ENCODE measurements at places on chromosomes 5 and 9.

DNA sequence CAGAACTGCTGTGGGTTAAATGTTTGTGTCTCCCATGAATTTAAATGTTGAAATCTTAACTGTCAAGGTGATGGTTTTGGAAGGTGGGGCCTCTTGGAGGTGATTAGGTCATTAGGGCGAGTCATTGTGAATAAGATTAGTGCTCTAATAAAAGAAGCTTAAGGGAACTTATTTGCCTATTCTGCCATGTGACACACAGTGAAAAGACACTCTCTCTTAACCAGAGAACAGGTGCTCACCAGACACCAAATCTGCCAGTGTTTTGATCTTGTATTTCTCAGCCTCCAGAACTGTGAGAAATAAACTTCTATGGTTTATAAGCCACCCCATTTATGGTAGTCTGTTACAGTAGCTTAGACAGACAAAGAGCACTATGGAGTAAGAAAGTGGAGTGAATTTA is 117.9 kb upstream of the SV2C start:
- DNase-seq, result no peak

DNA sequence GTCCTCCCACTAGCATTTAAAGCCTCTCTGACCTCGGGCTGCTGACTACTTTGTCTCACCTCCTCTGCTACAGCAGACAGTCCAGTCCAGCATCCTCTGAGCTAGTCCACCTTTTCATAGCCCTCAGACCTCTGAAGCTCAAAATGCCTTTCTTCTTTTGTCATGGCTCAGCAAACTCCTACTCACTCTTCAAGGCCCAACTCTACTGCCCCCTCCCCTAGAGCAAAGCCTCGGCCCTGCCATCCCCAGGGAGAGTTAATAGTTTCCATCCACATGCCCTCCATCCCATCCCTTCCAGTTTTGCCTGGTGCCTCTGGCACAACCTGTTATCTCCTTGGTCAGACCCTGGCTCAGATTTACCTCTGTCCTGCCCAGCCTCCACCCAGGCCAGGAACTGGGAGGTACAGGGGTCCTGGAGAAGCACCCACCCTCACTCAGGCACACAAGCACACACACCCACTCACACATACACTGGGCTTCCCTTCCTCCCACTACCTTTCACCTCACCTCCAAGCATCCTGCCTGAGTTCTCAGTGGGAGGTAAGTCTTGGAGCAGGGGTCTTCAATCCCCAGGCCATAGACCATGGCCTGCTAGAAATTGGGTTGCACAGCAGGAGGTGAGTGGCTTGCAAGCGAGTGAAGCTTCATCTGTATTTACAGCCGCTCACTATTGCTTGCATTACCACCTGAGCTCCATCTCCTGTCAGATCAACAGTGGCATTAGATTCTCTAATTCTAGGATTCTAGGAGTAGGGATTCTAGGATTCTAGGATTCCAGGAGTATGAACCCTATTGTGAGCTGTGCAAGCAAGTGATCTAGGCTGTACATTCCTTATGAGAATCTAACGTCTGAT is 18.1 kb downstream of the PDLIM4 start:
- no peak for DNase-seq

- no peak for DNase-seq
Observed at GRCh38 chr5:58156361-58156760, 303.5 kb downstream of the PLK2 start.

GRCh38 chr5:179420476-179420875 is 75.2 kb upstream of the ADAMTS2 start:
- no peak for DNase-seq

- no peak for DNase-seq
Observed at GRCh38 chr9:109926421-109926869, 146.4 kb downstream of the PALM2AKAP2 start.

DNA sequence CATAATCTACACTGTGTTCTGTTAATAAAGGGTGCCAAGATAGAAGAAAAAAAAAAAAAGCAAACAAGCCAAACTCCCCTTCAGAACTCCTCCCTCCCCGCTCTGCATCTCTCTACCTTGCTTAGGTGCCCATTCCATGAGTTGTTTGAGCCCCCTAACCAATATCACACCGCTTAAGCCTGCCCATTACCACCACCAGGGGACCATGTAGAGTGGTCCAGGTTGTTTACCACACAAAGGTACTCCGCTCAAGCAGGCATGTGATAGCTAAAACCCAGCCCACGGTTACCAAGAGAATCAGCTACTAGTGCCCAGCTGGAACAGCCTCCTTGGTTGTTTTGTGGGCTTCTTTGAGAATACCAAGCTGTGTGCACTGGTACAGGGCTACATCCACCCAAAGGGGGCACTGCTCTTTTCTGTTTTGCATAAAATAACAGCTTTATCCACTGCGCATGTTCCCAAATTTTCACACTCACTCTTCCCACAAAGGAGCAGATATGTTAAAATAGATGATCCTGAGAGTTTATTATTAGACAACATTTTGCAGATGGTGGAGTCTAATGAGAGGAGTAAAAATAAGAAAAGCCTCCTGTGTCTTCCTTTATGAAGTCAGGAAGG is 304.1 kb downstream of the DEPDC1B start:
- no peak for DNase-seq

- DNase-seq, result no peak
Observed at GRCh38 chr9:69971643-69972449, 71.8 kb upstream of the MAMDC2 start.

- no peak for DNase-seq
Observed at GRCh38 chr5:154447089-154447725, 1.4 kb downstream of the SAP30L start.

GRCh38 chr5:33068786-33069185 is 357.7 kb downstream of the NPR3 start:
- DNase-seq, result no peak

DNA sequence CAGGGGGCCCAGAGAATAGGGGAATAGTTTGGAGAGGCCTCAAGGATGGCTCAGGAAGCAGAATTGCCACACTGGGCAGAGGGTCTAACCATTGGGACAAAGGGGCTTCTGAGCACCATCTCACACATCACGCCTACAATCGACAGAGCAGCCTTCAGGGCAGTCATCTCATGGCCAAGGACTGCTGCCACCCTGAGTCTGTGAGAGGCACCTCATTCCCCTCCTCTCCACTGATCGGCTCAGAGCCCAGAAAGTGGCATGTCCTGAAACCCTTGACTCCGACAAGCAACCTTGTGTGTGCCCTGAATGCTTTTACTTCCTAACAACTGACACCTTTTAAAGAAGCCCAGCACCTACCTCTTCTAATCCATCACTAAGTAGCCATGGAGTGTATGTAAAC is 128.9 kb upstream of the PTPN3 start:
- DNase-seq, result no peak

GRCh38 chr9:127779136-127779981 is 893 bp upstream of the SH2D3C start:
- DNase-seq, result no peak

DNA sequence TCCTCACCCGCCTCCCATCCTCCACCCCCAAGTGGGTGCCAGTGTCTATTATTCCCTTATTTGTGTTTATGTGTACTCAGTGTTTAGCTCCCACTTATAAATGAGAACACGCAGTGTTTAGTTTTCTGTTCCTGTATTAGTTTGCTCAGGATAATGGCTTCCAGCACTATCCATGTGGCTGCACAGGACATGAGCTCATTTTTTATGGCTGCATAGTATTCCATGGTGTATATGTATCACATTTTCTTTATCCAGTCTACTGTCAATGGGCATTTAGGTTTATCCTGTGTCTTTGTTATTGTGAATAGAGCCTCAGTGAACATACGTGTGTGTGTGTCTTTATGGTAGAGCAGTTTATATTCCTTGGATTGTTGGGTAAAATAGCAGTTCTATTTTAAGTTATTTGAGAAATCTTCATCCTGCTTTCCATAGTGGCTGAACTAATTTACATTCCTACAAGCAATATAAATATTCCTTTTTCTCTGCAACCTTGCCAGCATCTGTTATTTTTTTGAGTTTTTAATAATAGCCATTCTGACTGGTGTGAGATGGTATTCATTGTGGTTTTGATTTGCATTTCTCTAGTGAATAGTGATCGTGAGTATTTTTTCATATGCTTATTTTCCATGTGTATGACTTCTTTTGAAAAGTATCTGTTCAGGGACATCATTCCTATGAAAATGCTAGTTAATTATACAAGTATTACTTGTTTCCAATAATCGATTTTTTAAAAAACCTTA is 164.0 kb upstream of the CCDC152 start:
- DNase-seq, result no peak

DNA sequence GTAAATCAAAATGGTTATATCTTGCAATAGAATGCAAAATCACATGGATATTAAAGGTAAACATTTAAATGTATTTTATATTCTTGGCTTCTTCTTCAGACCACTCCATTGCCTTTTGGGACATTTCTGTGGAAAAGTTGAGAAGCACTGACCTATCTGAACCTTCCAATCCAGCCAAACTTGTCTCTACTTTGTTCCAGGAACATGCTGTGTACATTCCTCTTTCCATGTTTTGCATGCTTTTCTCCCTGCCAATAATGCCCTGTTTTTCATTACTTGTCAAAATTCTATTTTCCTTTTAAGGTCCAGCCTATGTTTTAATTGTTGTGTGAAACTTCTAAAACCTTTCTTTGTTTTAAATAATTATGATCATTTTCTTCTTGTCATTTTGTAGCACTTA is 28.3 kb downstream of the JAK2 start:
- no peak for DNase-seq
